WTC11 (cell line): ENCODE measurements at places on chromosomes 2 and 18.

- DNase-seq: no peak
Observed at GRCh38 chr2:8482432-8482831, 199.4 kb upstream of the ID2 start.

DNA sequence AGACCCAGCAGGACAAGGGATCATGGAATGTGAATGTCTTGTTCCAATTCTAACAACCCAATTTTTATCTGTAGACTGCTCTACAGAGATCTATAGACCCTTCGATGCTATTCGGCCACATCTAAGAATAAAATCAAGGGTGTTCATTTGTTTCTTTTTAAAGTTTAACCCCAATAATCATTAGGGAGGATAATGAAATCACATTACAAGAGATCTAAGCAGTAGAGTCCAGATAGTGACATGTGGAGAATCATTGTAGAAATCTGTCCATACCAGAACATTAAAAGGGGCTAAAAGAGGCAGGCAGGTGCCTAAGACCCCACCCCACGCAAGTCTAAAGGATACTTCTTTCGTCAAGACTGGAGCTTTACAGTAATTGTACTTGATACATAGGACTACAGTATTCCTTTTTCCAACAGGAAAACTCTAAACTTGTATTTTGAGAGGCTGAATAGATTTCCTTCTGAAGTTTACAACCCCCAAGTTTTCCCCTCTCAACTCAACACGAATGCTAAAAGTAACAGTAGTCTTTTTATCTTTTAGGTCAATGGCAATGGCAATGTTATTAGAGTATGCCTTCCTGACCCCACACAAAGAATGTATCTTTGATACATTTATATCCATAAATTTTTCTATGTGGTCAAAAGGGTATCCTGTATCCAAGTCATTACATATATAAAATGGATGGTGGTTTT, 183.7 kb downstream of the TCF4 start:
- no peak for DNase-seq

DNA sequence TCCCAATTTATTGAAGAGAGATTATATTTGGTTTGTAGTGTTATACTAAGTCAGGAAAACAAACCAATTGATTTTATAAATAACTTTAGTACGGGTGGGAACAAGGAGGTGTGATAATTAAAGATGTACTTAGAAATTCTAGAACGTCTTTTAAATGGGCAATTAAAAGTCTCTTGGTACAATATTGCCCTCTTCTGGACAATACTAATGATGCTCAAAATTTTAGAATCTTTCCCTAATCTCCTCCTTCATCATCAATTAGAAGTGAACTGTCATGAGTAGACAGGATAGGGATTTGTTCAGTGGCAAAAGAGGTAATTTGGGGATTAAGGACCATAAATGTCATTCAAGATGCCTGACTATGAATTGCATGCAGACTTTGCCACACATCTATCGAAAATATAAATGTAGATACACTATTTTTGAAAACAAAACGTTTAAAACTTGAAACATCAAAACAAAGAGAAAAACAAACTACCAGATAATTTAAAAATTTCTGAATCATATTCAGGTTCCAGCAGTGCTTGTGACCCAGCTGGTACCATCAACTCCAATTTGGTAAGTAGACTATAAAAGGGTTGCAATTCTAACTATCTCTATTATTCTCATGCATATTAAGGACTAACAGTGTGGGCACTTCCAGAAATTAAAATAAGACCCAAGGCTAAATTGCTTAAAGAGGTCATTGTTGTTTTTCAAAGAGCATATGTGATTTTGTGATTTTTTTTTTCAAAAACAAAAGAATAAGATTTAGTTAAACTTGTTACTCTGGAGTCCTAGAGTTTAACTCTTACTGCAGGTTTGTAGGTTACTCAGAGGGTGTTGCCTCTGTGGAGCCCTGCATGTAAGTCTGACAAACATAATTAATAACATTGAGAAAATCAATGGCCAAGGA, 123.5 kb downstream of the LAMA3 start:
- no peak for DNase-seq

- DNase-seq: no peak
Observed at GRCh38 chr2:176652300-176653182, 383.3 kb downstream of the MTX2 start.

DNA sequence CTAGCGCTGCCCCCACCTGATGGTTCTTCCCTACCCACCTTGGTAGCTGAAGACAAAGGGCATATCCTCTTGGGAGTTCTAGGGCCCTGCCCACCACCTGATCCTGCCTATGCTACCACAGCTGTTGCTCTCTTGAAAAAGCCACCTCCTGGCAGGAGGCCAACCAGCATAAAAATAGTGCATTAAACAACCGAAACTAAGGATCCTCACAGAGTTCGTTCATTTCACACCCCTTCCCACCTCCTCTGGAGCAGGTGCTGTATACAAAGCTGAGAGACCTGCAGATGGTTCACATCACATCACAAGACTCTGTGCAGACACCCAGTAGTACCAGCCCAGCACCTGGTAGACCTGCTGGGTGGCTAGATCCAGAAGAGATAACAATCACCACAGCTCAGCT, 1348.0 kb upstream of the TMEFF2 start:
- DNase-seq: no peak

- no peak for DNase-seq
Observed at GRCh38 chr2:104599787-104600510, 254.0 kb upstream of the POU3F3 start.

DNA sequence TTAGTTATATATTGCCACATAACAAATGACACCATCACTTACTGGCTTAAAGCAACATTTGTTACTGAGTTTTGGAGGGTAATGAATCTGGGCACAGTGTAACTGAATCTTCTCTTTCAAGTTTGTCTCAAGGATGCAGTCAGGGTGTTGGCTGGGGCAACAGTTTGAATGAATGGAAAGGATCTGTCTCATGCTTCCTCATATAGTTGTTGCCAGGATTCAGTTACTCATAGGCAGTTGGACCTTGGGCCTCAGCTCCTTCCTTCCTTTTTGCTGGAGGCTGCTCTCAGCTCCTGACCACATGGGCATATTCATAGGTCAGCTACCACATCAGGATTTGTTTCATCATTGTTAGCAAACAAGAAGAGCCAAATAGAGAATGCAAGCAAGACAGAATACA, 466.1 kb upstream of the MC4R start:
- DNase-seq: no peak

- no peak for DNase-seq
Observed at GRCh38 chr2:170679607-170680079, 35.5 kb upstream of the SP5 start.

DNA sequence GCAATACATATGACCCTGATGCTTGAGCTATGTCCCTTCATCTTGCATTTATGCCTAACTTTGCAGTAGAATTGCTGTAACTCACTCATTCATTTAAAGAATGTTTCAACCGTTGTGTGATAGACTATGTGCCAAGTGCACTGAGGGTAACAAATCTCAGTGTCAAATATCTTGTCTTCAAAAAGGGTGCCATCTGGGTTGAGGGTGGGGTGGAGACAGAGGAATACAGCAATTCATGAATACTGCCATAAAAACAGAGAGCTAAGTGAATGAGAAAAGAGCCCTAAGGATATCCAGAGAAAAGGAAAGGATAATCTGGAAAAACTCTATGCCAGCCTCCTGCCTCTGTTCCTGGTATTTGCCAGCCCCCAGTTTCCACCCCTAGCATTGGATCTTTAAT, 1534.4 kb upstream of the PIK3C3 start:
- no peak for DNase-seq

GRCh38 chr2:2828774-2829368, 497.8 kb upstream of the MYT1L start:
- DNase-seq: no peak

- peak; percentile 62 for DNase-seq
Observed at GRCh38 chr2:52976143-52976949, 791.3 kb upstream of the CHAC2 start.
